Amniotic stem cell (primary cell): ENCODE measurements at places on chromosomes 6 and 20.

GRCh38 chr6:157570752-157571151, 189.8 kb downstream of the ZDHHC14 start:
- no peak for DNase-seq

GRCh38 chr6:92460133-92460532, 959.2 kb downstream of the EPHA7 start:
- no peak for DNase-seq

GRCh38 chr6:56794421-56794820, 151.7 kb upstream of the DST start:
- no peak for DNase-seq

- DNase-seq: no peak
Measured at GRCh38 chr6:13079096-13079723, 249.1 kb downstream of the TBC1D7 start.

GRCh38 chr6:11241793-11242201, 9.3 kb upstream of the NEDD9 start:
- no peak for DNase-seq

- no peak for DNase-seq
Measured at GRCh38 chr6:5095236-5095635, 10.1 kb downstream of the PPP1R3G start.
